ENCODE measurements at places on chromosomes 7 and 10.
A peak's percentile ranks its signal among the peaks of the same experiment; 100 is the strongest.

DNA sequence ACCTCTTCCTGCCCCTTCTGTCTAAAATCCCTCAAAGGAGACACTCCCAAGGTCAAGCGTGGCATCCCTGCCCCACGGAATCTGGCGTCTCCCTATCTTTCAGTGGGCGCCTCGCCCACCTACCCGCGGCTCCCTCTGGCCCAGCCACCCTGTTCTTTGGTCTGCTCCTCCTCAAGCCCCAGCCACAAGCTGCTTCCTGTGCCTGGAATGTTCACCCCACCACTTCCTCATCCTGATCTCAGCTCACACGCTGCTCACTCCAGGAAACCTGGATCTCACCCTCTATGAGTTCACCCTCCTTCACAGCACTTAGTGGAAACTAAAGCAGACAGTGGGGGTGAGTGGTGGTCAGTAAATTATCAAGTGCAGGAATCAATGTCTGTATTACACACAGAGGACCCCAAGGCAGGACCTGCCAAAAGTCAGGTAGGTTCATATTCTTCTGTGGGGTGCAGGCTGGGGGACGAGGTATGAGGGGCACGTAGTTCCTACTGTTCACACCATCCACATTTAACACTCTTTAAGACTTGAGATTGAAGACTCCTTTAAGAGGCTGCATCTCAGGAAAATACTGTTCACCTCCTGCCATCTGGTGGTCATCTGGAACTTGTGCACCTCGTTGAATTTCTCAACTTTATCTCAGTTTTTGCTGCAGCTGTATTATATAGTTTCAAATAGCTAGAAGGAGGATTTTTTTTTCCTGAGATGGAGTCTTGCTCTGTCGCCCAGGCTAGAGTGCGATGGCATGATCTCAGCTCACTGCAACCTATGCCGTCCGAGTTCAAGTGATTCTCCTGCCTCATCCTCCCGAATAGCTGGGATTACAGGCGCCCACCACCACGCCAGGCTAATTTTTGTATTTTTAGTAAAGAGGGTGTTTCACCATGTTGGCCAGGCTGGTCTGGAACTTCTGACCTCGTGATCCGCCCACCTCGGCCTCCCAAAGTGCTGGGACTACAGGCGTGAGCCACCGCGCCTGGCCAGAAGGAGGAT lies 166.6 kb downstream of the ARHGAP21 start:
- no peak for DNase-seq

DNA sequence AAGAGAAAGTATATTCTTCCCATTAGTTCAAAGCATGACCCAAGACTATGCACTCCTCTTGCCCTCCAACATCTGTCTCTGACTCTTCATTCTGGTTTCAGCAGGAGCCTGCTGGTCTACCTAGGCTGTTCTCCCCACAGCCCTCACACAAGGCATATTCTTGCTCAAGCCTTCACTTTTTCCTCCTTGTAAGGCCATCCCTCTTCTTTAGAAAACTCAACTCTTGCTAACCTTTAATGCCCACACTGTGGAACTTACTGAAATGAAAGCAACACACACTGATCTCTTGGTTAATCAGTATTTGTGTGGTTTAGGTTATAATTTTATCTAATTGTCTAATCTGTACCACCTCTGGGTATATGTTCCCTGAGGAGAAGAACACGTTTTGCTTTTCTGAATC lies 75.8 kb downstream of the PRKCQ start:
- DNase-seq, result no peak

- no peak for DNase-seq
These were observed 107.1 kb downstream of the GRK5 start for GRCh38 chr10:119314486-119314885.

DNA sequence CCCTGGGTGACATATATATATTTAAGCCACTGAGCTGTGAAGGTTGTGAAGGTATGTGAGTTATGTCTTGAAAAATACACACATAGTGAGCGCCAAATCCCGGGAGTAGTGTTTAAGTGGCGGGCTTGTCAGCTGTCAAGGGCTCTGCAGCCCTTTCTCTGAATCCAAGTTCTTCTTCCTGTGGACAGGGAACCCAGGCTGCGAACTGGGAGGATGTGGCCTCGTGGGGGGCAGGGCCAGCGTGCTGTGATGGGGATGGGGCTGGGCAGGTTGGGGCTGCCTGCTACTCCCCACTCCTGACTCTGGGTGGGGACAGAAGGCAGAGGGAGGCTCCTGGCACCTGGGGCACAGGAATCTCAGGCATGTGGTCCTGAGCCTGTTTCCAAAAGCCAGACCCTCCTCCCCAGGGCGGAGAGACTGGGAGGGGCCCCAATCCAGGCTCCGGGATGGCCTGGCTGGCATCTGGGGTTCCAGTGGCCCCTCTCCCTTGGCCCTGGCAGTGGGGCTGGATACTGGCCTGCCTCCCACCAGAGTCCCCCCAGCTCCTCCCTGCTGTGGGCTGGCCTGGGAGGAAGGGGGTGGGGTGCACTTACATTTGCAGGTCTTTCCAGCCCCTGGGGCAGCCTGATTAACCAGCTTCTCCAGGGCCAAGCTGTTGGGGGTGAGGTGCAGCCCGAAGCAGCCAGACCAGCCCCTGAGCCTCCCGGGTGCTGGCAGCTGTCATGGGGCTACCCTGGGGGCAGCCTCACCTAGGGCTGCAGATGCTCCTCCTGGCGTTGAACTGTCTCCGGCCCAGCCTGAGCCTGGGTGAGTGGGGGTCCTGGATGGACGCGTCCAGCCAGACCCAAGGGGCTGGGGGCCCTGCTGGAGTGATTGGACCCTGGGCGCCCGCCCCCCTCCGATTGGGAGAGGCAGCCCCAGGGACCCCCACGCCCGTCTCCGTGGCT lies at the start of gene UPK3B:
UPK3B (plus strand) TSS at position 622 of the 947 bp plus-strand sequence; CDS start at position 723, 101 bp downstream.
- peak; percentile 58 for DNase-seq

DNA sequence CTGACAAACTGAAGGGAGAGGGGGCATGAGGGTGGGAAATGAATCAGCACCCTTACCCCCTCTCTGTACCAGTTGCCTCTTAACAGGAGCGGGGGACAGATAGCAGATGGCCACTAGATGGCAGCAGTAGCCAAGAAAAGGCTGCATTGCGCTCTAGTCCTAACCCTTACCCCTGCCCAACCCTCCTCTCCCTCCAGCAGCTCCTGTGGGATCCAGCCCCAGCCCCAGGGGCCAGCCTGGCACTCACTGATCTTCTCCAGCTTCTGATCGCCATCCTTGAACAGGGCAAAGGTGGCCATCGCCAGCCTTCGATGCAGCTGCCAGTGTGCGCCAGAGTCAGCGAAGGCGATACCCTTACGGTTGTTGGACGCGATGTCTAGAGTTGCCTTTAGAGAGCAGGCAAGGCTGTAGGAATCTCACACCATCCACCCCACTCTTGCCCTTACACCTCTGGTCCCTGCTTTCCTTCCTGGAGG lies 2.2 kb downstream of the CYP17A1 start:
- peak; percentile 89 for DNase-seq

GRCh38 chr10:3401491-3401938 lies 228.9 kb upstream of the PITRM1 start:
- DNase-seq, result no peak

DNA sequence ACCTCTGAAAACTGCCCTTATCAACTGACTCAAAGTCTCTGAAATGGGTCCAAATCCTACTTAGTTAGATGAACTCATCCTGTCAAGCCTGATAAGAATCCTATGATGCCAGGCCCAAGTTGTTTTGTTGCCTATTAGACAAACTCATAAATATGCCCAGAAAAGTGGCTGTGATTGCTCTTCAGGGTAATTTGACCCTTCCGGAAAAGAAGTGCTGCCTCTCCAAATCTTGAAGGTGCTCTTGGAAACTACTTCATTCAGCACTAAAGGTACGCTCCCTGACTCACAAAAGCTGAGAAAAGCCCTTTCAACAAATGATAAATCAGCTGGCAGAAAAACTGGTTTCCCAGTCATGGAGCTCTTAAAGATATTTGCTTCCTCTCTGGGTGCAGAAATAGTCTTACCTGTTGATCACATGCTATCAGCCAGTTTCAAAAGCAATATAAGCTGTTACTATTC lies 6.7 kb downstream of the IFIT5 start:
- DNase-seq, result no peak

DNA sequence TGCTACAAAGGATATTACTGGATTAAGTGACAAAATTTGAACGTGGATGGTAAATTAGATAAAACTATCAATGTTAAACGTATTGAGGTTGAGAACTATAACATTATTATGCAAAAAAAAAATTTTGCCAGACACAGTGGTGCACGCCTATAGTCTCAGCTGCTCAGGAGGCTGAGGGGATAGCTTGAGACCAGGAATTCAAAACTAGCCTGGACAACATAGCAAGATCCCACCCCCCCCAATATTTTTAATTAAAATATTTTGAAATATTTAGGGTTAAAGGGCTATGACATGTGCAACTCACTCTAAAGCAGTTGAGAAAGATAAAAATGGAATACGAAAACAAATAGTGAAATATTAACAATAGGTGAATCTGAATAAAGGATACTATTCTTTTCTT lies 45.1 kb upstream of the ANAPC16 start:
- DNase-seq, result no peak

DNA sequence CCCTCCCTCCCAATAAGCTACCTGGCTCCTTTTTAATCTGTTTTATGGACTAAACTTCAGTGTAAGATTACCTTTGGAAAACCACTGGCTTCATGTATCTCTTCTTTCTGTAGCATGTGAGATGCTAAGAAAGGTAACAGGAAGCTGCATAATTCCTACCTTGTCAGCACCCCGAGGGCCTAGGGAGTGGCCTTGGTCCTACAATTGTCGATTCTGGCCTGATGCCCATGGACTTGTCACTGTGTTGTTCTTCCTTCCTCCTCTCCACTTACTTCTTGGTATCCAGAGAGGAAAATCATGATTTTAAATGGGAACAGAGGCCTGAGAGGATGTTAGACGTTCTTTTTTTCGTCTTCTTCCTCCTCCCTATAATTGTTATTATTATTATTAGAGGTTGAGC lies 42.9 kb upstream of the PDZD8 start:
- DNase-seq, result no peak

DNA sequence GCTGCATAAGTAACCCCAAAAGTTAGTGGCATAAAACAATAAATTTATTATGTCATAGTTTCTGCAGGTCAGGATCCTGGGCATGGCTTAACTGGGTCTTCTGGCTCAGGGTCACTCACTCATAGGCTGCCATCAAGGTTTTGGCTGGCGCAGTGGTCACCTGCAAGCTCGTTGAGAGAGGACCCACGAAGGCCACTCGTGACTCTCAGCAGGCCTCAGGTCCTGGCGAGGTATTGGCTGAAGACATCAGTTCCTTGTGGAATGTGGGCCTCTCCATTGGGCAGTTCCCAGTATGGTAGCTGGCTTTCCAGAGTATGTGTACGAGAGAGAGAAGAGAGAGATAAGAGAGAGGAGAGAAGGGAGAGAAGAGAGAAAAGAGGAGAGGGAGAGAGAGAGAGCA lies 138.3 kb upstream of the KLF14 start:
- DNase-seq, result no peak

- DNase-seq, result no peak
These were observed 277.6 kb downstream of the SFMBT2 start for GRCh38 chr10:7133278-7133677.

DNA sequence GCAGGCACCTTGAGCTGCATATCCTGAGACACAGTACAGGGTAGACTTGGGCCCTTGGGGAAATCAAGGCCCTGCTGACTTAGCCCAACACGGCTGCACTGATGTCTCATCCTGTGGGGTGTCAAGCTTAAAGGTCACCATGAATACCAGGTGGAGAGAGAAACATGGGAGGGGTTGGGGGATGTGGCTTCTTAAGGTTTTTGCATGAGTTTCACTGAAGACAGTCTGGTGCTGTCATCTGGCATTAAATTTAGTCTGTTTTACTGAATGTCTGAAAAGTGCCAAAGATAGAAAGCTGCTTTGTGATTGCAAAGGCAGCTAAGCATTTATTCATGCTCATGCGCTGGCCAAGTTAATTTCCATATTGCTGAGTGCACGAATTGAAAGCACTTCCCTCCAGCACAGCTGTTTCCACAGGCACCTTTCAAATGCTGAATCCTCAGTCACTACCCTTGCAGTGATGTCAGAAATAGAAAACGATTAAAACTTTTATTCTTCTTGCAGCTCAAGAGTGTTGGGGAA lies 102.1 kb downstream of the OSBPL3 start:
- DNase-seq, result no peak

- DNase-seq, result no peak
These were observed 76.8 kb downstream of the TPST1 start for GRCh38 chr7:66281678-66282590.

DNA sequence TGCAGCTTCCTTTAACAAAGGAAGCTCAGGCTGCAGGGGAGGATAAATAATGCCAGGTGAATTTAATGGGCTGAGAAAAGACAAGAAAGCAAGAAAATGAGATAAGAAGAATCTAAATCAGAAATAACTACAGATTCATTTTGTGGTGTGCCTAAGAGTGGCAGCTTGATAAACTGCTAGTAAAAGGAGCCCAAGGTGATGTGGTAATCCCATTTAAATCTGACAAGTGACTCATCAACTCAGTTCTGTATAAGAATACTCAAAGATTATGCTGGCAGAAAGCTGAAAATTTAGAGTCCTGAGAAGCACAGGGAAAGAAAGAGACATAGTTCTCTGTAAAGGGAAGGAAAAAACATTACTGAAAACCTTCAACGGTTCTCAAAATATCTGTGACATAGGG lies 109.4 kb upstream of the PDE1C start:
- DNase-seq, result no peak

- no peak for DNase-seq
These were observed 26.9 kb downstream of the NOD1 start for GRCh38 chr7:30451539-30452279.

- DNase-seq, result no peak
These were observed 177.0 kb downstream of the PRKAG2 start for GRCh38 chr7:151699928-151700319.

DNA sequence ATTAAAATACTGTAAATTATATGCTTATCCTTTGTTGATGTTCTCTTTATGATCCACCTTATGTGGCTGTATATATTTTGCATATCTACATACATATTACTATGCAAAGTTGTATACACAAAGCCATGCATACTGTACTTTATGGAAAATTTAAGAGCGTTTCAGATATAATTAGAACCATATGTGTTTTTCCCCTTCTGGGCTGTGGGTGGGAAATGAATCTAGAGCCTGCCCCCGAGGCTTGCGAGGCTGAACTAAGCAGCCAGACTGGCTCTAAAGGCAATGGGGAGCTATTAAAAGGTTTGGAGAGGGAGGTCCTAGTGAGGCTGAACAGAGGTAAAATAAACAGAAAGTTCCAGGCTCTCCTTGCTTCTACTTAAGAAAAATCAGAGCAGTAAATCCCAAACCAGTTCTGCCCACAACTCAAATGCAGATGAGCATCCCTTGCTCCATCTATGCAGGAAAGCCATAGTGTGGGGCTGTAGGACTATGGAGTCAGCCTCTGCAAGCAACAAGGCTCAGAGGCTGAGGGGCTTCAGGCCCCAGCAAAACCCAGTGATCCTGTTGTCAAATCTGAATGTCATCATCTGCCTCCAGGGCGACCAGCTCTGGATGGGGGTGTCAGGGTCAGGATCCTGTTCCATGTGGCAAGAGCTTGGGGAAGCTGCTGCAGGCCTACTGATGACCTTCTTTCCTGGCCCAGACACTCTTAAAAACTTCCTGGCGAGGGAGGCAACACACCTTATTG lies 14.1 kb upstream of the DDIT4 start:
- no peak for DNase-seq
